Fibroblast of skin of left biceps (primary cell): ENCODE measurements at places on chromosomes 3 and 15.
A peak's percentile ranks its signal among the peaks of the same experiment; 100 is the strongest.

GRCh38 chr15:46091860-46092450 lies 457.1 kb downstream of the SQOR start:
- no peak for DNase-seq

- no peak for DNase-seq
These were observed 291.5 kb downstream of the KBTBD8 start for GRCh38 chr3:67289626-67290025.

GRCh38 chr3:124292329-124292728 lies 300.4 kb upstream of the ROPN1 start:
- DNase-seq: no peak

GRCh38 chr3:69082805-69083204 lies 1.9 kb upstream of the ARL6IP5 start:
- DNase-seq: peak; percentile 64

DNA sequence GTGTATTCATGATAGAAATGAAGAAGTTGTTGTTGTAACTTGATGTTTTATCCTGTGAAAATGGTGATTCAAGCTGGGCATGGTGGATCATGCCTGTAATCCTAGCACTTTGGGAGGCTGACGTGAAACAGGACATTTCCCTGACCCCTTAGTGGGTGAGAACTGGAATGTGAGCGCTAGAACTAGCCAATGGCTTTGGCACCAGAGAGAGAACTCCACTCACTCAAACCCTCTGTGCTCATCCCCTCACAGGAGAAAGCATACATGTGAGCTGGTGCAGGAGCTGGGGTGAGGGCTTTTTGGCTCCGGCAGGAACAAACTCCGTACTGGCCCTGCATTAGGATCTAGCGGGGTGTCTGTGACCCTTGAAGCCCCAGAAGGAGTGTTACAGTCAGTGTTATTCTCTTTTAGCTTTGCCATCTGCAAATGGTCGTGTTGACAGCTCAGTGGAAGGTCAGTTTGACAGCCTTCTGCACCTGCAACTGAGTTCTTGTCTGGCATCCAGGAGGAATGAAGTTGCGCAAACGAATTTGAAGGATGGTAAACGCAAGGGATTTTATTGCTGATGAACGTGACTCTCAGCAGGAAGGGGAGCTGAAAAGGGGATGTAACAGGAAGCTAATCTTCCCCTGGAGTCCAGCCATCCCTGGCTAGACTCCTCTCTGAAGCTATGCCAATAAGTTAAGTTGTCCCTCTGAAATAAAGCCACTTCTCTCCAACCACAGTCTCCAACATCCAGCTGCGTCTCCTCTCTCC lies 1016.6 kb upstream of the CADM2 start:
- DNase-seq: no peak

- peak; percentile 23 for DNase-seq
These were observed 107.6 kb downstream of the PEX5L start for GRCh38 chr3:179929091-179929529.

GRCh38 chr3:118809696-118810498 lies 224.7 kb downstream of the IGSF11 start:
- DNase-seq: no peak

DNA sequence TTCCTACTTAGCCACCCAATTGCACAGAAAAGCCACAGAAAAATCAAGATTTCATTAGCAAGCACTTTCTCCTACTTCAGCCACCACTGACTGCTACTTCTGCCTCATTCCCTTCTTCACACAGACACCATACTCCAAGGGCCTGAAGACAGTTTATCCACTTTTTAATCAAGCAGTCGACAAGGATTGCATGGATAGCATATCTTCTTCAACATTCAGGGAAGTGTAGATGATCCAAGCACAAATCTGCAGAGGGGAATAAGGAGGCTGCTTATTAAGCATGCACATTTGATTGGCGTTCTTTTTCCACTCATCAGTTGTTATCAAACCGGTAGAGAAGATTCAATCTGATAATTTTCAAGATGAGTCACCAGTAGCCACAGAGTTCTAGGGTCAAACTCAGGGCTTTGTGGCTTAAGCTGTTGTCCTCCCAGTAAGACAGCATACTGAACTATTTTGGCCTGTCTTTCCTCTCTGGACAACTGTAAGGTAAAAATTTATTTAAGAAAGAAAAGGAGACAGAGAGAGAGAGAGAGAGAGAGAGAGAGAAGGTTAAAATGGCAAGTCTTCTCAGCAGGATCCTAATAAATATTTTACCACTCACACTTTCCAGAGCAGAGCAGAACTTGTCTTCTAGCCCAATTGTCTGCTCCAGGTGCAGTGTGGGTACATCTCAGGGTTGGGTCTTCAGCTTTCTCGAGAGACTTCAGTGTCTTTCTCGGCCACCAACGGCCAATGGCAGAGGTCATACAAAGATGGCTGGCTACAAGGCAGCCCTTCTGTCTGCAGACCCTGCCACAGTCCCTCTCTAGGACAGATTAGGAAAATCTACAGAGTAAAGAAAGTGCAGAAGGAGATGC lies 80.6 kb upstream of the BHLHE40 start:
- no peak for DNase-seq

- no peak for DNase-seq
These were observed 48.4 kb downstream of the ARHGEF3 start for GRCh38 chr3:56753206-56753820.
